Activated naive CD8-positive, alpha-beta T cell treated with anti-CD3 and anti-CD28 coated beads, Interleukin-2, amount 50 U/mL, for 24 hours (primary cell): ENCODE measurements at places on chromosomes 11 and 22.

DNA sequence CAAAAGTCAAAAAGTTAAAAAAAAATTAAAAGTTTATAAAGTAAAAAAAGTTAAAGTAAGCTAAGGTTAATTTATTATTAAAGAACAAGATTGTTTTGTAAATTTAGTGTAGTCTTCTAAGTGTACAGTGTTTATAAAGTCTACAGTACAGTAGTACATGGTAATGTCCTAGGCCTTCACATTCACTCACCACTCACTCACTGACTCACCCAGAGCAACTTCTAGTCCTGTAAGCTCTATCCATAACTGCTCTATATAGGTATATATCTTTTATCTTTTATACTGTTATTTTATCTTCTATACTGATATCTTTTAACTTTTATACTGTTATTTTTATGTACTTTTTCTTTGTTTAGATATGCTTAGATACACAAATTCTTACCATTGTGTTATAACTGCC is 11.2 kb downstream of the C2CD3 start:
- peaks cover 8% of the 10 kb centered on the region for H3K4me1 ChIP-seq
- peaks cover 39% of the 10 kb centered on the region for H3K36me3 ChIP-seq
- no peaks in the 10 kb centered on the region for H3K27me3 ChIP-seq
- no peak for DNase-seq

- H3K27me3 ChIP-seq = peaks cover 2% of the 10 kb centered on the region
- DNase-seq = no peak
- H3K36me3 ChIP-seq = no peaks in the 10 kb centered on the region
- peaks cover 34% of the 10 kb centered on the region for H3K4me1 ChIP-seq
Measured at GRCh38 chr22:48099251-48099650, 1336.8 kb downstream of the TBC1D22A start.

- H3K36me3 ChIP-seq = no peaks in the 10 kb centered on the region
- H3K4me3 ChIP-seq = no peak overlapping the region
- no peaks in the 10 kb centered on the region for H3K4me1 ChIP-seq
- no peak overlapping the region for H3K27ac ChIP-seq
- no peaks in the 10 kb centered on the region for H3K27me3 ChIP-seq
- DNase-seq = no peak
Measured at GRCh38 chr11:23181022-23181807, 320.9 kb upstream of the CCDC179 start.

DNA sequence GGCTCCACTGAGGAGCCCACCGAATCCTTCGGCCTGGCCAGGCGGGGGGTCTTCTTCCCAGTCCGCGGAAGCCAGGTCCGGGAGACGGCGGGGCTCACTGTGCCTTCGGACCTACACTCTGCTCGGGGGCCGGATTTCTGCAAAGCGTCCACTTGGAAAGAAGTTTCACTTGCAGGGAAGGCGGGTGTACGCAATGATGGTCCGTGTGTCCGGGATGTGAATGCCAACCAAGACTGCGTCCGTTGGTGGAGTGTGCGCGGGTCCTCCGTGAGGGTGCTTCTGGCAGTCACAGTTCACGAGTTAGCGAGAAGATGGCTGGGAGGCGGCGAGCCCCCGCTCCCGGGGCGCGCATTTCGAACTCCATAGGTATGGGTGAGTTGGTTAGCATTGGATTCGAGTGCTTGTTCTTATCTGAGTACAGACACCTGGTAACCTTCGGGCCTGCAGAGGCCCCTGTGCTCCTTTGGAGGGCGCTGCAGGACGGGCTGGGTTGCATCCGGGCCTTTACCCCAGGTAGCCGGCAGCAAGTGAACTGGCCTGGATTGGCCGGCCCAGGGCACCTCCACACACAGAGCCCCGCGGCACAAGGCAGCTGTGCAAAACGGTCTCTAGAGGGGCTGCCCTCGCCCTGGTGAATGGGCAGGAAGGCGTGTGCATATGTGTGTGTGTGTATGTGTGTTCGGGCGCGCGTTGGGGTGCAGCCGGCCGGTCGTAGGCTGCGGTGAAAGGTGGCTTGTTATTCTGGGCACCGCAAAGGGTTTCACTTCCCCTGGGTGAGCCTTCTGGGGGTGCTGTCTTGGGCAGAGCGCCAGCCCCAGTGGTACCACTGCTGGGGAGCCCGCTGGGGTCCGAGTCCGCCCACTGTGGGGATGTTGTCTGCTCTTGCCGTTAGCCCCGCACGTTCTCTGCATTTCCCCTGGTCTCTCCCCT is 13.3 kb upstream of the CYP2R1 start:
- peak; percentile 75 for DNase-seq
- H3K27ac ChIP-seq = peak overlapping the region; percentile 74
- no peaks in the 10 kb centered on the region for H3K36me3 ChIP-seq
- peaks cover 40% of the 10 kb centered on the region for H3K4me1 ChIP-seq

- no peak for DNase-seq
- peaks cover 18% of the 10 kb centered on the region for H3K4me1 ChIP-seq
- H3K27ac ChIP-seq = no peak overlapping the region
Measured at GRCh38 chr11:64263021-64263946, 12.0 kb downstream of the PLCB3 start.

- no peaks in the 10 kb centered on the region for H3K36me3 ChIP-seq
- H3K4me3 ChIP-seq = no peak overlapping the region
- H3K27me3 ChIP-seq = no peaks in the 10 kb centered on the region
- H3K27ac ChIP-seq = no peak overlapping the region
- no peaks in the 10 kb centered on the region for H3K4me1 ChIP-seq
Measured at GRCh38 chr11:1437500-1437899, 47.8 kb downstream of the BRSK2 start.

- H3K27me3 ChIP-seq = no peaks in the 10 kb centered on the region
- DNase-seq = no peak
- H3K27ac ChIP-seq = no peak overlapping the region
- no peaks in the 10 kb centered on the region for H3K36me3 ChIP-seq
- no peaks in the 10 kb centered on the region for H3K4me1 ChIP-seq
- no peak overlapping the region for H3K4me3 ChIP-seq
Measured at GRCh38 chr11:119789766-119790407, 60.9 kb upstream of the NECTIN1 start.

GRCh38 chr22:45073064-45073463 is 63.3 kb upstream of the PHF21B start:
- peaks cover 43% of the 10 kb centered on the region for H3K27me3 ChIP-seq
- no peak overlapping the region for H3K27ac ChIP-seq
- H3K4me3 ChIP-seq = no peak overlapping the region
- H3K4me1 ChIP-seq = peaks cover 16% of the 10 kb centered on the region
- H3K36me3 ChIP-seq = no peaks in the 10 kb centered on the region

GRCh38 chr11:96642583-96642982 is 252.8 kb downstream of the JRKL start:
- no peak overlapping the region for H3K4me3 ChIP-seq
- H3K36me3 ChIP-seq = no peaks in the 10 kb centered on the region
- no peak overlapping the region for H3K27ac ChIP-seq
- H3K4me1 ChIP-seq = no peaks in the 10 kb centered on the region
- H3K27me3 ChIP-seq = no peaks in the 10 kb centered on the region
- DNase-seq = no peak

- peaks cover 2% of the 10 kb centered on the region for H3K27me3 ChIP-seq
- H3K36me3 ChIP-seq = no peaks in the 10 kb centered on the region
- no peak overlapping the region for H3K4me3 ChIP-seq
- no peak overlapping the region for H3K27ac ChIP-seq
Measured at GRCh38 chr11:131815590-131815989, 445.2 kb downstream of the NTM start.

DNA sequence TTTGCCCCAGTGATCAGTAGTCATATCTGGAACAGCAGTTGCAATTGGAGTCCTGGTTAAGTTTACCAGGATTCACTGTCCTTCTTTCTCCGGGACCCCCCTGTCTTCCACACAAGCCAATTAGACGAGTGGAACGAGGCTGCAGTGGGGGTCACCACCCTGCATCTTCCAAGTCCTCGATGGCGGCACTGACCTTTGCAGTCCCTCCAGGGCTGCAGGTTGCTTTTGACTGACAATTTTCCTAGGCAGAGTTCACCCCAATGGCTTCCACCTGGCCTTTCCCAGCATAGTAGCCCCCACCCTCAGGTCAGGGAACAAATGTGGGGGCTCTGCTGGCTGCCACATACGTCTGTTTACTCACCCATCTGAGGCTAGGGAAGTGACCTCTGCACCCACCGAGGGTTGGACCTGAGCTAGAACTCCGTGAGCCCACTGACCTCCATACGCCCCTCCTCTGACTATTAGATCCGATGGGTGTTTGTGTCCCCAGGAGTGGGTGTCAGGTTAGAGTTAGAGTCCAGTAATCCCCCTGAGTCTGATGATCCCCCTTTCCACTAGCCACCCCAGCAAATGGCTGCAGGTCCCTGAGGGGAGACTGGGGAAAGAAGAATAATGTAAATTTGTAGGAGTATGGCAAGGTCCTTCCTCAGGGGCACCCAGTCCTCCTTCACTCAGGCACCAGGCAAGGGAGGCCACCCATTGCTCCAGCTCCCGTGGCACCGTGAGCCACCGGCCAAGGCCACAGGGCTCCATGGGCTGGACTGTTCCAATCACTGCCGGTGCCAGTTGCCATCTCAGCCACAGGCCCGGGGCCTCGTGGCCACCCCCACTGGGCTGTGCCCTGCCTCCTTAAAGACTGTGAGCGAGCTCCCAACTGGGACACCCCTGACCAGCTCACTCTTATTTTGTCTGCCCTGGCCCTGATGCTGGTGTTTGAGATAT is 5.5 kb downstream of the C11orf21 start:
- H3K4me1 ChIP-seq = peaks cover 29% of the 10 kb centered on the region
- no peaks in the 10 kb centered on the region for H3K27me3 ChIP-seq
- no peaks in the 10 kb centered on the region for H3K36me3 ChIP-seq
- H3K4me3 ChIP-seq = no peak overlapping the region

GRCh38 chr11:117623831-117624271 is 173.2 kb downstream of the DSCAML1 start:
- H3K27me3 ChIP-seq = no peaks in the 10 kb centered on the region
- H3K36me3 ChIP-seq = no peaks in the 10 kb centered on the region
- no peak overlapping the region for H3K4me3 ChIP-seq

DNA sequence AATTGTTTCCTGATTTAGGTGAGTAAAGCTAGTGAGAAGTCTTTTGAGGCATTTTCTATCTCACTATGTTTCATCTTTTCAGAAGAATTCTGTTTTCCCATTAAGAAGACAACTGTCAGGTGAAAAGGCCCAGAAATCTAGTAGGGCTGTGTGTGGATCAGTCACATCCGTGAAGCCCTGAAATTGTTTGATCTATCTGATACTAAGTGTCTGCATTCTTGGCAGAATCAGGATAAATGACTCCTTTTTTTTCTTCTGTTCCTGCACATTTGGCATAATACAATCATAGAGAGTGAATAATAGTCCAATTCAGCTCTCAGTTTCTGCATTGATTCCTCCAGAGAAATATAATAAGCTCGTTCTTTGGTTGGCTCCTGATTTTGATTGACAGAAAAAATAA is 208.3 kb downstream of the NAV2 start:
- H3K4me3 ChIP-seq = no peak overlapping the region
- H3K27ac ChIP-seq = no peak overlapping the region
- peaks cover 8% of the 10 kb centered on the region for H3K27me3 ChIP-seq
- no peaks in the 10 kb centered on the region for H3K4me1 ChIP-seq

- peaks cover 70% of the 10 kb centered on the region for H3K4me1 ChIP-seq
- peak overlapping the region; percentile 85 for H3K27ac ChIP-seq
- H3K4me3 ChIP-seq = peak overlapping the region; percentile 65
- DNase-seq = peak; percentile 73
- no peaks in the 10 kb centered on the region for H3K27me3 ChIP-seq
- H3K36me3 ChIP-seq = peaks cover 2% of the 10 kb centered on the region
Measured at GRCh38 chr22:37633089-37633624, 6.3 kb upstream of the SH3BP1 start.

GRCh38 chr11:72483412-72484186 is 49.3 kb upstream of the CLPB start:
- peaks cover 5% of the 10 kb centered on the region for H3K27me3 ChIP-seq
- peaks cover 11% of the 10 kb centered on the region for H3K4me1 ChIP-seq
- DNase-seq = no peak
- H3K36me3 ChIP-seq = no peaks in the 10 kb centered on the region

- no peak overlapping the region for H3K27ac ChIP-seq
- no peak for DNase-seq
- H3K36me3 ChIP-seq = no peaks in the 10 kb centered on the region
Measured at GRCh38 chr22:35046744-35047462, 19.1 kb upstream of the ISX start.

DNA sequence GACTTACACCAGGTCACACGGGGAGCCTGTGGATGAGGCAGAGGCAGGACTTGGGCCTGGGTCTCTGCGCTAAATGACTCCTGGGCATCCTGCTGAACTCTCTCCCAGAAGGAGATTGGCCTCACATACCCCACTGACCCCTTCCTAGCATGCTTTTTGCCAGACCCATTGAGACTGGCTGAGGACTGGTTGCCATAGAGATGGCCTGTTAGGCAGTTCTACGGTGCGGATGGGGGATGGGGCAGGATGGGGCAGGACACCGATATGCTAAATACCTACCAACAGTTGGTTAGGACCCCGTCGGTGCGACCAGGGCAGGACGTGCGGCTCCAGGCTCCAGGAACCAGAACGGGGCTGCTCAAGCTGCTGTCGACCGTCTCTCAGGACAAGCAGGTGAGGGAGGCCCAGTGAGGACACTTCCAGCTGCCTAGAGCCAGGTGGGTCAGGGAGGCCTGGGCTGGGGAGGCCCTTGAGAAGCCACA is at the start of gene TSGA10IP:
Gene TSGA10IP (plus strand): TSS at position 51 of the 482 bp plus-strand sequence. CDS start 196 bp downstream, at position 247.
- H3K4me3 ChIP-seq = no peak within 1 kb of the TSS
- H3K36me3 ChIP-seq = no peaks in the 10 kb centered on the region
- H3K4me1 ChIP-seq = peaks cover 6% of the 10 kb centered on the region

- no peak for DNase-seq
- peaks cover 49% of the 10 kb centered on the region for H3K36me3 ChIP-seq
- H3K27me3 ChIP-seq = no peaks in the 10 kb centered on the region
- H3K27ac ChIP-seq = peak overlapping the region; percentile 35
Measured at GRCh38 chr22:26487996-26488395, 4.3 kb downstream of the SRRD start.

DNA sequence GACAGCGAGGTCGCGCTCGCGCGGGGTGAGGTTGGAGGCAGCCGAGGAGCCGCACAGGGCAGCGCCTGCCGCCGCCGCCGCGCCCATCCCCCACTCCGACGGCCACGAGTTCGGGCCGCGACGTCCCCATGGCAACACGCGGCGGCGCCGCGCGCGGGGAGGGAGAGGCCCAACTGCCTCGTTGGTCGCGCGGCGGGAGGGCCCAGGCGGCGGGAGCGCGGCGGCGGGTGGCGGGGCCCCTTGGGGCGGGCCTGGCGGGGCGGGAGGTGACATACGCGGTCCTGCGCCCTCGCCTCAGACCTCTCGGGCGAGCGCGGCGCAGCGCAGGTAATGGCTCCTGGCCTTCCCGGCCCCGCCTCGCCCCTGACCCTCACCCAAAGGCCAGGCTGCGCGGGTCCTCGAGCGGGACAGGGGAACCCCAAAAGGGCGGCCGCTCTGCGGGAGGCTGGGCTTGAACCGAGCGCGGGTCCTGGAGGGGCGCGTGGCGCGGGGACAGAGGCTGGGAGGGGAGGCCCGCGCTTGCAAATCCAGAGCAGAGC is at the start of gene DEUP1:
Gene DEUP1 (plus strand): TSS at position 297 of the 539 bp plus-strand sequence. CDS start 1,518 bp downstream, outside the sequence.
- peak; percentile 15 for DNase-seq
- H3K4me3 ChIP-seq = peak within 1 kb of the TSS; percentile 52
- peaks cover 3% of the 10 kb centered on the region for H3K36me3 ChIP-seq
- no peak within 1 kb of the TSS for H3K27ac ChIP-seq
- H3K27me3 ChIP-seq = peaks cover 34% of the 10 kb centered on the region
- H3K4me1 ChIP-seq = peaks cover 7% of the 10 kb centered on the region
